CD4-positive, alpha-beta T cell treated with Interleukin-17A for 4 hours (primary cell): ENCODE measurements at places on chromosomes 1 and 21.

DNA sequence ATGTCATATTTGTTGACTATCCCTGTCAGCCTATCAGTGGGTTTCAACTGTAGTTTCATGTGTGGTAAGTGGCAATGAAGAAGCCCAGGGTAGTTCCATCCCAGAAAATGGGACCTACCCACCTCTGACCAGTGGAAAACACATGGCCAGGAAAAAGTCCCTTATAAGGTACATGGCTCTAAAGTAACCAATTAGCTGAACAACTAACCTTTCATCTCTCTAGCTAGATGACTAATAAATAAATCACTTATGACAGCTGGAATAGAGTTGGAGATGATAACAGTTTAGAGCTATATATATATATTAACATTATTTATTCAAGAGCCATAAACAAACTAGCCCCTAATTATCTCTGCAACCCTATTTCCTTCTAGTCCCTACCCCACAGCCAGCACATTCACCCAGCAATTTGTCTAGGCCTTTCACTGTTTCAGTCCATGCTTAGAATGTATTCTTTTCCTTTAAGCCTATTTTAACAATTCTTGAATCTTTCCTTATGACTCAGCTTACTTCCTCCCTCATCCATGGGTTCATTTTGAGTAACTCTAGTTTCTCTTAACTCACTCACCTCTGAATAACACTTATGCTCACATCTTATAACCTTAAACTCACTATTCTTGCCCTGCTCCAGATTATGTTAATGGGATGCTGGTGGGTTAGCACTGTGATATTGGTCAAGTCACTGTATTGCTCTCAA, 83.7 kb downstream of the TNFSF18 start:
- no peak for DNase-seq

- DNase-seq: no peak
Measured at GRCh38 chr1:62689524-62689923, 1.3 kb upstream of the DOCK7 start.

DNA sequence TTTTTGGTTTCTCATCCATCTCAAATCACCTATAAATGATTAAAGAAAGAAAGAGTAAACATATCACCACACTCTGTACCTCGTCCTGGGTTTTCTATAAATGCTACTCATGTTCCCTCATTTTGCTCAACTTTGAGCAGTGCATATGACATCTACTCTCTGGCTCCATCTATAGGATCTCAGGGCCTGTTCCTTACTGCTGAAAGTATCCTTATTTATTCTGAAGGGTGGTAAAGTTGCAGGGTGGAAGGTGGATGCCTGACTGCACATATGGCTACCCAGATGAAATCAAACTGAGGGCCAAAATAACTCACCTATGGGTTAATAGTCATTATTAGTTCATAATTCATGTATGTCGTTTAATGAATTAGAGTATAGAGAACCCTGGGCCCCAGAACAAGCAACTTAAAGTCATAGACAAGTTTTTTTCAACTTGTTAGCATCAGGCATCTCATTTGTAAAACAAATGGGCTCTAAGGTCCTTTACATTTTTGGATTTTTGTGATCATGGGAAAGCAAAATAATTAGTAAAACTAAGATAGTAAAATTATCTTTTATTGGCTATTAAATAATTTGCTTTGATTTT, 46.5 kb downstream of the NCF2 start:
- DNase-seq: peak; percentile 16

- DNase-seq: peak; percentile 68
Measured at GRCh38 chr1:158117854-158118704, 62.6 kb upstream of the CD1D start.

DNA sequence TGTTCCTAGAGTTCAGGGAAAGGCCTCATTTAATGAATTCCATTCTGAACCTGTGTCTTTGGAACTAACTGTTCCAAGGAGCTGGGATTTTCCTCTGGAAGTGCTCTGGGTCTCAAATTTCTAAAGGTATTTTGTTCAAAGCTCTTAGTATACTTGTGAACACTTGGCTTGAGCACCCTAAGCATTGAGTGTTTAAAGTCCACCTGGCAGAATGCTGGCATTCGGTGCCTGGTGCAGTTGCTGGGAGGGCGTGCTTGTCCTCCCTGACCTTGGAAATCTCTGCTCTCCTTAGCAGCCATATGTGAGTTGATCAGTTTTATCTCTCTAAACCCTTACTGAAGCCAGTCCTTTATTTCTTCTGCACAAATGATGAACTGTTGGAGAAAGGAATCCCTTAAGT, 3.0 kb downstream of the MTARC2 start:
- no peak for DNase-seq

DNA sequence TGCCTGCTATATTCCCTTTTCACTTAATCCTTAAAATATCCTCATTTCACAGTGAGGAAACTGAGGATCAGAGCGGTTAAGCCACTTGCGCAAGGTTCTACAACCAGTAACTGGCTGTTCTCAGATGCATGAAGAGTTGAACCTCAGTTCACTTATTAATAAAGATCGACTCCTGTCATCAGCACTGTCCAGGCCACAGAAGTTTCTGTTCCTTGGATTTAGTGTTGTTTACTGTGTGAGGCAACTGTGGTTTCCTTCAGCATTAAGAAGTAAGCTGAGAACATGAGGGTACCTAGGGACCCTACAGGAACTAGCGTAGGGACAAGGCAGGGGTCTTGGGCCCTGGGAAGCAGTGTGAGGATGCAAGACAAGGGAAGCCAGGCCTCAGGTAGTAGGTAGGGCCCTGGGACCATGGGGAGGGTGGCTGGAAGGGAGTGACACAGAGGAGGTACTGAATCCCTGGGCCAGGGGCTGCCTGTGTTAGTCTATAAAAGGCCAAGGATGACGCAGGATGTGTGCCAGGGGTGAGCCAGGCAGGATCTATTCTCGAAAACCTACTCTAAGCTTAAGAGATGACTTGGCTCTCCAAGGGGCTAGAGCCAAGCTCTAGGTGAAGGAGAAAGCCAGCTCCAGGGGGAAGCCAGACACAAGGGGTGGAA, 181.2 kb upstream of the CSF3R start:
- no peak for DNase-seq

DNA sequence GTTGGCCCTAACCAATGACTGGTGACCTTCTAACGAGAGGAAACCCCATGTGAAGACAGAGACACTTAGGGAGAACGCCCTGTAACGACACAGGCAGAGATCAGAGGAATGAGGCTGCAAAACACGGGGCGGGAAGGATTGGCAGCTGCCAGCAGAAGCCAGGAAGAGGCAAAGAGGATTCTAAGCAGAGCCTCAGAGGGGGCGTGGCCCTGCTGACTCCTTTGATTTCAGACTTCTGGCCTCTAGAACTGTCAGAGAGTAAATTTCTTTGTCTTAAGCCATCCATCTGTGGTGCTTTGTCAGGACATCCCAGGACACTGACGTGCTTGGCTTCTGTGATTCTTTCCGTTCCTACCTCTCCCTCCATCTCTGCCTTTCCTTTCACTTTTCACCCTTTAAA, 79.3 kb downstream of the SH3BGR start:
- DNase-seq: no peak

DNA sequence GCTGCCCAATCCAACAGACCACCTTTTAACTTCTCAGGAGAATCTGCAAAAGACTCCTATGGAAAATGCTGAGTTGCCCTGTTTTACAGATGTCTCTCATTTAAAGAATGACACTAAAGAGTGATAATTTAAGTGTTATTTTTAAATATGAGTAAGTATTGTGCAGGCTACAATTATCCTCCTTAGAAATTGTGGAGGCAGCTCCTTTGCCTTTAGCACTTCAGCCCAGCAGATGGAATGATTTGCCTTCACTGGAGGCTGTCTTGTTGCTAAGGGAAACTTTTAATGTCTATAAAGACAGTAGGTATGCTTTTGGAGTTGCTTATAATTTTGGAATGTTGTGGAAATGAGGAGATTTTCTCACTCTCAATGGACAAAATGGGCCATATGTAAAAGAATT, 1345.5 kb downstream of the NCAM2 start:
- no peak for DNase-seq

GRCh38 chr1:99533909-99534637, 111.8 kb upstream of the PALMD start:
- DNase-seq: no peak

- no peak for DNase-seq
Measured at GRCh38 chr1:159925719-159926078, 392 bp upstream of the TAGLN2 start.

GRCh38 chr1:191541758-191542157, 616.5 kb upstream of the RGS18 start:
- no peak for DNase-seq
